Stimulated activated CD4-positive, alpha-beta T cell treated with anti-CD3 and anti-CD28 coated beads, Interleukin-15, amount 100 ng/mL, for 1 hour (primary cell): ENCODE measurements at places on chromosomes 12 and 14.

GRCh38 chr12:95634622-95635621, 83.6 kb upstream of the USP44 start:
- no peak for DNase-seq

DNA sequence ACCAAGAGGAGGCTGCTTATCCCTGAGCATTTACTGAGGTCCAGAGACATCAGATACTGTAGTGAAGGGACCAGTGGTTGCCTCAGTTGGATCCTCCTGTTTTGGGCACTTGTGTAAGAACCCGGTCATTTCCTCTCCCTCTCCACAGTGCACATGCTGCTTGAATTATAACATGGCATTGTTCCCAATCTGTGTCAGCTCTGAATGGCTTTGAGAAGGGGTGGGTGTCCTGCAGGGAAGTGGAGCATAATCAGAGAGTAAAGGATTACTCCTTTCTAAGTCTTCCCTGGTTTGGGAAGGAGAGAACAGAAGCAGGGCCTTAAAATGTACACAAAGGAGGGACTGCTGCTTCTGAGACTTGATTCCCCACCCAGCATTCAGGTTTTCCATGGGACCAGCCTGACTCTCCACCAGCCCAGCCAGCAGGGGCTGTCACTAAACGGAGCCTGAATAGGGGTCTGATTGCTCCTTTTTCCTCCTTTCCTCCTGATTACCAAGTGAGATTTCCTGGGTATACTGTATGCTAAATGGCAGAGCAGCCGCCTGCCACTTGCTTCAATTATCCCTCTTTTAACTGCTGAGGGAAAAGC, 78.4 kb downstream of the NRXN3 start:
- DNase-seq, result no peak

- DNase-seq, result no peak
Measured at GRCh38 chr14:87043667-87044200, 949.2 kb downstream of the GALC start.

DNA sequence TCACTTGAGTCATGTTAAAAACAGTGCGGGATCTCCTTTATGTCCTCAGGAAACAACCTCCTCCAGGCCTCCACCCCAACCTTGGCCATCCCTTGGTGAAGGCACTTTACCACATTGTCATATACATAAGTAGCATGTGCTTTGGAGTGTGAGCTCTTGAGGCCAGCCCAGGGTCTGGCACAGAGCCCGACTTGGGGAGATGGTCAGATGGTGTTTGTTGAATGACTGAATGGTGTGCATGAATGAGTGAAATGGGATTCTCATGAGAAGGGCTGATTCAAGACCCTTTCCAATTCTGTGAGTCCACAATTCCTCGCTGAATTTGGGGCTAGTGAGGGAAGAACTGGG, 52.9 kb upstream of the DLK1 start:
- no peak for DNase-seq

- no peak for DNase-seq
Measured at GRCh38 chr14:73787486-73788316, 63.9 kb upstream of the PTGR2 start.

DNA sequence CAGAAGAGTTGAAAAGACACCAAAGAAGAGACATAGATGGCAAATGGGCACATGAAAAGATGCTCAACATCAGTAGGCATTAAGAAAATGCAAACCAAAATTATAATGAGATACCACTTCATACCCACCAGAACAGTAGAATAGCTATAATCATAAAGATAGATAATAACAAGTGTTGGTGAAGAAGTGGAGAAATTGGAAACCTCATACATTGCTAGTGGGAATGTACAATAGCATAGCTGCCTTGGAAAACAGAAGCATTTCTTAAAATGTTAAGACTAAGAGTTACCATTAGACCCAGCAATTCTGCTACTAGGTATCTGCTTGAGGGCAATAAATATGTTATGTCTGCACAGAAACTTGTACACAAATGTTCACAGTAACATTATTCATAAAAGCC, 78.8 kb downstream of the ACADS start:
- no peak for DNase-seq

- DNase-seq, result no peak
Measured at GRCh38 chr12:84904051-84904450, 8.5 kb downstream of the SLC6A15 start.

- no peak for DNase-seq
Measured at GRCh38 chr14:73457924-73458182, 493 bp downstream of the NUMB start.

GRCh38 chr12:19833775-19834501, 394.6 kb downstream of the AEBP2 start:
- DNase-seq, result no peak

DNA sequence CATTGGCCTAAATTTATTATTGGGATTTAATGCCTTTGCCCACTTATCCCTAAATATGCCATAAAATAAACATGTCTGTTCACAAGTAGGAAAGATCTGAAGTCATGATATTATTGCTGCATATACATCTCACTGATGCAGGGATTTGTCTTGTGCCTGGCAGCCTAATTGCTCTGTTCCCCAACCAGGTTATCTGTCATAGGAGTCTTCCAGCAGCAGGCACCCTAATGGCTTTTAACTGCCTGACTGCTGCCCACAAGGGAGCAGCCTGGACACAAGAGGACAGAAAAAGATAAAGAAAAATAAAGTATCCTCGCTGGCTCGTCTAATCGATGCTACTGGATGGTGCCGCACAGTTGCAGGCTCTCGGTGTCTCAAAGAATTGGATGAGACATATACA, 337.6 kb upstream of the FAR2 start:
- DNase-seq, result no peak

GRCh38 chr12:47591361-47591791, 114.5 kb downstream of the RPAP3 start:
- DNase-seq, result no peak

DNA sequence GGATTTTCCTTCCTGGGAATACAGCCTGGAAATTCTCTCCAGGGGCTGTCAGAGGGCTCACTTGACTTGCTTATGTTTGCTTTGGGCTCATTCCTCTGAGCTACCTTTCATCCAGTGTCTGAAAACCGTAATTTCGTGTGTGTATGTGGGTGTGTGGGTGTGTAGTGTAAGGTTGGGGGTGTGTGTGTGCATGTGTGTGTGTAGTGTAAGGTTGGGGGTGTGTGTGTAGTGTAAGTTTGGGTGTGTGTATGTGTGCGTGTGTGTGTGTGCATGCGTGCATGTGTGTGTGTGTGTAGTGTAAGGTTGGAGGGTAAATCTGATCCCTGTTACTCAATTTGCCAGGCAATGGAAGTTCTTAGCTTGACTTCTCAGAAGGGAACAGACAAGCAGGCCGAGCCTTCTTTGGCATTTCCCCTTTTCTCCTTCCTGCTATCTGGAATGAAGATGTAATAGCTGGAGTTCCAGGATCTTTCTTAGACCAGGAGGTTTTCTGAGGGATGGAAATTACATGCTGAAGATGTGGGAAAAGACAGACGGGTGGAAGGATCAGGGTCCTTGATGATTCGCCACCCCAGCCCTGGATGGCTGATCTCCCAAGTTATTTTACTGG, 15.5 kb upstream of the BEGAIN start:
- no peak for DNase-seq
